ENCODE measurements at places on chromosomes 4 and X.
A peak's percentile ranks its signal among the peaks of the same experiment; 100 is the strongest.

- no peak for DNase-seq
These were observed 1.5 kb upstream of the CXCL2 start for GRCh38 chr4:74100531-74100930.

DNA sequence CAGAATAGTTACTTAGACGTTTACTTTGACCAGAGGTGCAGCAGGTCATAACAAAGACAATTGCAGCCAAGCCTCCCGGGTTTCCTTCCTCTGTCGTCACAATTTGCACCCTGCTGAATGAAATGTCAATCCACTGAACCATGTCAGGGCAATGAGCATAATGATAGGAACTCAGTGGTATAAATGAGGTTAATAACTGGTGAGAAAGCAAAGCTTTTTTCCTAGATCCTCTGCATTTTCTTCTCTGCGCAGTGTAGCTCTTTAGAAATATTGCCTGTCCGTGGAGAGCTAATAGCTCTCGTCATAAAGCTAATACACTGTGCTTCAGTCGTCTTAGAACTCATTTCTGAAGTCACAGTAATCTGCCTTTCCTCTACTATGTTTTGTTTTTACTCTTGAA is 1960.1 kb upstream of the ADGRL3 start:
- no peak for DNase-seq

DNA sequence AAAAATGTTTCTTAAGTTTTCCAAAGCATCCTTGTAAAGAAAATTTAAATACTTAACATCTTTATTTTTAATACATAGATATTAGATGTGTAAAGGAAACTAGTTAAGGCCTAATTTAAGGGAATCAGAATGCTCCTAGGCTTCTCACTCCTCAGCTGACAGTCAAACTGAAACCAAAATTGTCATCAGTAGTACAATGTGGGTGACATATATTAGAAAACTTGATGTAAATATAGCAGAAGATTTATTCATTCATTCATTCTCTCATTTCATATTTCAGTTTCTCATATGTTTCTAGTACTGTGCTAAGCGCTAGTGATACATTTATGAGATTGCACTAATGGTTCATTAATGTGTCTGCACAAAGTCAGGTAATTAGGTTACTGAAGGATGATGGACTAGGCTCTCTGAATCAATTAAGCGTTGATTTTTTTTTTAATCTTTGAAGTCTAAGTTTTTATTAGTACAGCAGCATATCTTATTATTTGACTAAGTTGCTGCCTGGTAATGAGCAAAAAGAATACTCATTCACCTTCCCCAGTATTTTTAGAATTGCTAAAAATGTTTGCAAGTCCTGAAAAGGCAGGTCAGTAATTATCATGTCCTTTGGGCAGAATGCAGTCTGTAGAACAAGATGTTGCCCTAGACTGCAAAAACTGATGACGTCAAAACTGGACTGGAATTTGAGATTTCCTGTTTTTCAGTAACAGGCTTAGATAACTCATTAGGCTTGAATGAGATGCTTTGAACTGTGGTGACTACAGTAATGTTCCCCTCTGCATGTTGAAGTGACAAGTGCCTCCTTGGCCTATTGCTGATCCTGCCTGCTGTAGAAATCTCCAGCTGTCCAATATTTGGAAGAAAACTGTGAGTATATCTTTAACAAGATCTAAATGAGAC is 128.7 kb downstream of the ARHGAP24 start:
- no peak for DNase-seq

DNA sequence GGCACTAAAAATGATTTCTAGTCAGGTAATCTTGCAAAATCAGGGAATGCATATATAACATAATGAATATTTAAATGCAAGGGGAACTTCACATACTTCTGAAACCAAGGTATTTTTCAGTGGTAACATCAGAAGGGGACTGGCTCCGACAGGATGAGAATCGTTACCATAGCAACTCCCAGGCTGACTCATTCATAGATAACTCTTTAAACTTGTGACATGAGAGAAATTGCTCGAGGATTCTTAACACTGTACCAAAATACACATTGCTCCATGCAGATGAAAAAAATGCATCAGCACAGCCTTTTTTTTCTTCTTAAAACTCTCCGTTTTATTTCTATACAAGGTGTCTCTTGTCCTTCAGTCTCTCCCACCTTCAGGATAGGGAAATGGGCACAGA is 114.3 kb downstream of the GABRB1 start:
- no peak for DNase-seq

DNA sequence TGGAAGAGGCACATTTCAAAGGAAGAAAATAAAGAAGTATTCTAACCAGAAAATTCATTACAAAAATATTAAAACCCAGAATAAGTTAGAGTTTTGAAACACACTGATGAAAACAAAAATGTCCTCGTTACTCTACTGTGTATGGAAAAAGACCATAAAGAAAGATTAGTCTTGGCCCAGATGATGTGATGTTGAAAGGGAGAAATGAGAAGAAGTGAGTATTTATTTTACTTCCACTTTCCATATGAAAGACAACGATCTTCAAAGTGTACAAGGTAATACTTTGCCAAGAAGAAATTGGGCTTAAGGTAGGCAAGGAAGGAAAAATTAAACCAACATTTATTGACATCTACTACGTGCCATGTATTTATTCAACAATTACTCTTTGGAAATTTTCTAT is 48.6 kb upstream of the EMCN start:
- no peak for DNase-seq

DNA sequence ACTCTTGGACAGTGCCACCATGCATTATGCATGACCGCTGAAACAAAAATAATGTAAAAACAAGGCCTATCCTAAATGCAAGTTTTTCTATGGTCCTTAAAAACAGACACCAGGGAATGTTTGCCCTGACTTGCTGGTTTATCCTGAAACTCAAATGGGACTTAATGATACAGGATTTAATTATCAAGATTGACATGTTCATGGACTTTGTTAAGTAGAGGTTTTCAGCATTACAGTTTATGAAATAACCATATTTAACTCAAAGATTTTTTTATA is 1.3 kb downstream of the NFKB1 start:
- DNase-seq: no peak

DNA sequence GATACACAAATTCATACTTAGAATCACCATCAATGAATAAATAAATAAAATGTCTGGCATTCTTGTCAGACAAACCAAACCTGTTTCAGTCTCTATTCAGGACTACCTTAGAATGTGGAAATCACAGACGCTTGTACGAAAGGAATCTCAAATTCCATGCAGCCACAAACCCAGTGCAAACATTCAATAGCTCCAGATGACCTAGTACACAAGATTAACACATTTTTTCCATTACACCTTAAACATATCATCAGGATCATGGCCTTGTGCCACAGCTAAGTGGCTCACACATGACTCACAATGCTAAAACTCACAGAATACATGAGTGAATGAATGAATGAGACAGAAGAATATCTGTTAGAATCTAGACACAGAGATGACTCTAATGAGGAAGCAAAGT is 134.2 kb downstream of the PWWP3B start:
- DNase-seq: no peak

DNA sequence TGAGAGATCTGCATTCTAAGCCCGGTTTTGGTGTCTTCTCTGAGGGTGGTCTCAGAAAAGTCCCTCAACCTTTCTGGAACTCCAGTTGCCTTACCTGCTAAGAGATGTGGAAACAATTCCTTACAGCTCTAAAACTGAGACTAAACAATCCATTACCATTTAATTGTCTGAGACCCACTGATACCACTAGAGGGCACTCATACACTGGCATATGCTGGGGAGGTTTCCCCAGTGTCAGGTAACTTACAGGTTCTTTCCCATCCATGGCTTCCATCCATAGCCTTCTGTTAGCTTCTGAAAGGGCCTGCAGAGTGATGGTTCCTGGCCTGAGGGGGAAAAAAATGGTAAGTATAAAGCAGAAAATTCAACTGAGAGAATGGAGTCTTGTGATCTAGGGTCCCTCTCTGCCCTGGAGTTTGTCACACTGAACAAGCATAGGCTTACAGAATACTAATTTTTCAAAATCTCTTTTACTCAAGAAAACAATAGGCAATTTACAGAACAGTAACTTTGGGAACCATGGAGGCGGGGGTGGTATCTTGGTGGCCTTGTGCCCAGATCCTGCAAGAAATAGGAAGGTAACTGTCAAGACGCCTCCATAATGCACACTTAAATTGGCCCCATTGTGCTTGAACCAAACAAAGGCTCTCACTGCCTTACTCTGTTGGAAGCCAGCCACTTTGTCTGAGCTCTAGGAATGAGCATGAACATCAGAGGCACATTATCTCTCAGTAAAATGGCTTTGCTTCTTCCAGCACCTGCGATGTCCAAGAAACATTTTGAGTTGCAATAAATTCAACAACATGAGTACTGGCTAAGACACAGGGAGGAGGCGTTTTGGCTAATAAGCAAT is 236.1 kb downstream of the OPHN1 start:
- no peak for DNase-seq

GRCh38 chr4:44927399-44928380 is 201.3 kb upstream of the GNPDA2 start:
- DNase-seq: no peak

- DNase-seq: no peak
These were observed 38.5 kb upstream of the PRSS48 start for GRCh38 chr4:151238477-151238876.

DNA sequence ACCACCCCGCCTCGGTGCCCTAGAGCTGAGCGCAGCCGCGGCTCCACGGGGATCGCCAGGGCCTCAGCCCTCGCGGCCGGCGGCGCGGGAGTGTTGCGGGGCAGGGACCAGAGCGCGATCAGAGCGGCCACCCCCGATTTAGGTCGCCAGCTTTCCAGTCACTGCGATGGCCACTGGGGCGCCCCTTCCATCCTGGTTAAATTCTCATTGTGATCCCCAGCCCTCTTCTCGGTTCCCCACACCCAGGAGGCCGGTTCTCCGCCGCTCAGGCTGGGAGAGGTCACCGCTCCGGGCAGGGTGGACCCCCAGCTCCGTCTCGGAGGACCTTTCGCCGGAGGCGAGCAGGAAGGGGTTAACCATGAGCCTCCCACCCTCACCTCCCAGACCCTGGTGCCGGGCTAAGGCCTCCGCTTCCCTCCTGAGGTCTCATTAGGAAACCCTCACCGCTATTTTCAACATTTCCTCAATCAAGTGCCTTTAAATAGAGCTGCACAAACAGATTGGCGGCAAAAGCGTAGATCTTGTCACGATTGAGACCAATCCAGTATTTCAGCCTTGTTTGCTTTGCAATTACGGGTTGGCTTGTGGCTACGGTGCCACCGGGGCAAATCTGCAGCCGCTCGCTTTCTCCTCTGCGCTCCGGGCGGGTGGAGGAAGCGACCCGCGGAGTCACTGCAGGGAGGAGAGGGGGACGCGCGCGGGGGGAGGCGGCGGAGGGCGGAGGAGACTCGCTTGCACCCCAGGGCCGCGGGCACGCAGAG is 8.3 kb upstream of the HAND2 start:
- no peak for DNase-seq

GRCh38 chrX:35289952-35290351 is 347.4 kb downstream of the FAM47B start:
- DNase-seq: no peak

- no peak for DNase-seq
These were observed 92.5 kb downstream of the FNIP2 start for GRCh38 chr4:158861281-158861680.

GRCh38 chrX:88170553-88170952 is 576.5 kb upstream of the CPXCR1 start:
- DNase-seq: no peak

GRCh38 chr4:73948291-73948690 is 33.5 kb downstream of the PF4 start:
- DNase-seq: no peak

DNA sequence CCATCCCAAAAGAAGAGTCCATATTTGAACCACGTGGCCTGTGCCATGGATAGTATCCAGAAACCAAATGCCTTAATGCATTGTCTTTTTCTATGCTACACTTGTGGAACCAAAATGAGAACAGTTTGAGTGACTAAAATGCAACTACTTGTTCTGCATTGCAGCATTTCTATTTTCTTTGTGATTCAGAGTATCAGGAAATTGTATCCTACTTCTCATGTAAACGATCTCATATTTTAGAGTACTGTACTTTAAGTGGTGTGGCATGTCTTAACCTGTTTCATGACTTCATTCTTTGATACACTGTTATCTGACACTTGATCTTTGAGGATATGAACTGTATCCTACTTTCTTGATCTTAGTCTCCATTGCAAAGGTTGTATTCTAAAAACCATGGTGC is 167.2 kb upstream of the WDR1 start:
- DNase-seq: no peak

DNA sequence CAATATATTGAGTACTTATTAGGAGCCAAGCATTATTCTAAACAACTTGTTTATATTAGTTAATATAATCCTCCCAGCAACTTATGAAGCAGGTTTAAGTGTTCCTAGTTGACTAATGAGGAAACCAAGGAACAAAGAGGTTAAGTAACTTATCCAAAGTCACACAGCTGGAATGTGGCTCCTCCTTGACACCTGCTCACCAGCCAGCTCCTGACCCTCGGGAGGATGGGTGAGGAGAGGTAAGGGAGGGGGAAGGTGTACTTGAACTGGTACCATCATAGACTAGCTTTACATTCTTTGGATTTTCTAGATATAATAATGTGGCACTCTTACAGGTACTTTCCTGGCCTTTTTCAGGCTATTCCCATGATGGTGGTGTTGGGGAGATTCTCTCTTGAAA is 50.7 kb downstream of the ARHGEF38 start:
- DNase-seq: no peak

DNA sequence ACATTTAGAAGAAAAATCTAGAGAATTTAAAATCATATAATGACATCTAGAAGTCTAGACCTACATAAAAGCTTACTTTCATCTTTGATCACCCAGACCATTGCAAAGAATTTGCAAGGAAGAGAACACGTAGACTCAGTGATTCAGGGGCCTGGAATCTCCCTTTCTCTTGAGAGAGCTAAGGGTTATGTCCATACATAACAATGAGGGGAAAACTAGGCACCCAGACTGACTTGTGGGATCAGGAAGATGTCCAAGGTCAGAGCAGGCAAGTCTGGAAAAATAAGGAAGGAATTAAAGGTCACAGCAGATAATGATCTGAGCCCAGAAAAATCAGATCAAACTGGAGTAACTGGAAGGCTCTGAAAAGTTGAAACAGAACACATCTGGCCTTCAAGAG is 198.4 kb upstream of the SFRP2 start:
- DNase-seq: no peak

DNA sequence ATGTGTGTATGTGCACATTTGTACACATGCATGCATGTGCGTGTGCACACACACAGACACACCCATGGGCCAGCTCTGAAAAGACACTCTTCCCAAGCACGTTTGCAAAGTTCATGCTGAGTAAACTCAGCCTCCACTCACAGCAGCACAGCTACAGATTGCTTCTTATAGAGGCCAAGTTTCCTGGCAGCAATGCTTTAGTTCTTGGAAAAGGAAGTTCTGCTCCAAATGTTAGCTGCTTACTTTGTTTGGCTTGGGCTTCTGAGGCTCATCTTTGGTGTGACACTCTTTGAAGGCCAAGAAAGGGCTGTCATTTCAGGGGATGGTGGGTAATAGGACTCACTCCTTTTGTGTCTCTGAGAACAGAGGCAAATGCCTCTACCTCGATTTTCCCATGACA is 6.6 kb downstream of the PLP1 start:
- no peak for DNase-seq

DNA sequence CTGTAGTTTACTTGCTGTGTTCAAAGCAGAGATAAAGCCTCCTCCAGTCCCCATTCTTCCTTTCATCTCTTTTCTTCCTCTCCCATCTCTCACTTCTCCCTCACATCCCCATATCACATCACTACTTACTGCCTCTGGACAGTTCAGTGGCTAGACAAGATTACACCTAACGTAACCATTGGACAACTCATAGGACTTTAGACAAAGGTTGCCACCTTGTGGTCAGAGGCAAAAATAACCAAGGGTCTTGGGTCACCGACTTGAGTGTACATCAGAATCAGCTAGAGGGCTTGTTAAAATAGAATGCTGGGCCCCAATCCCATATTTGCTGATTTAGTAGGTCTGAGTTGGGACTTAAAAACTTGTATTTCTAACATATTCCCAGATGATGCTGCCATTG is 109.3 kb upstream of the DGKK start:
- DNase-seq: peak; percentile 1

All from CD4-positive, alpha-beta T cell (primary cell).